Activated effector memory CD4-positive, alpha-beta T cell treated with anti-CD3 and anti-CD28 coated beads, Interleukin-2, amount 50 U/mL, for 16 hours (primary cell): ENCODE measurements at places on chromosomes 1 and 21.

DNA sequence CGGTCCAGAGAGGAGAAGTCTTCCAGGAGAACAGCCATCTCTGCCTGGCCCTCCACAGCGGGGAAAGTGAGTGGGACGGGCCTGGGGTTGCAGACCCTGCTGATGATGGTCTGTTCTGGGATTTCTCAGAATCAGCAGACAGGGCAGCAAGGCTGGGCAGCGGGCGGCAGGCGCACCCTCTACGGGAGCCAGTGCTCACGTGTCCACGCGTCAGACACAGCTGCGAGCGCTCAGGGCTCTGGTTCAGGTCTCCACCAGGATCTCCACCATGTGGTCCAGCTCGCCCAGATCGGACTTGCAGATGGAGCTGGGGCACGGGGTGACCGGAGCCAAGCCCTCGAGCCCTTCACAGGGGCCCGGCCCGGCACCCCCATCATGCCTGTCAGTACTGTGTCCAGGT is 5.5 kb downstream of the CLCA4 start:
- DNase-seq = no peak

DNA sequence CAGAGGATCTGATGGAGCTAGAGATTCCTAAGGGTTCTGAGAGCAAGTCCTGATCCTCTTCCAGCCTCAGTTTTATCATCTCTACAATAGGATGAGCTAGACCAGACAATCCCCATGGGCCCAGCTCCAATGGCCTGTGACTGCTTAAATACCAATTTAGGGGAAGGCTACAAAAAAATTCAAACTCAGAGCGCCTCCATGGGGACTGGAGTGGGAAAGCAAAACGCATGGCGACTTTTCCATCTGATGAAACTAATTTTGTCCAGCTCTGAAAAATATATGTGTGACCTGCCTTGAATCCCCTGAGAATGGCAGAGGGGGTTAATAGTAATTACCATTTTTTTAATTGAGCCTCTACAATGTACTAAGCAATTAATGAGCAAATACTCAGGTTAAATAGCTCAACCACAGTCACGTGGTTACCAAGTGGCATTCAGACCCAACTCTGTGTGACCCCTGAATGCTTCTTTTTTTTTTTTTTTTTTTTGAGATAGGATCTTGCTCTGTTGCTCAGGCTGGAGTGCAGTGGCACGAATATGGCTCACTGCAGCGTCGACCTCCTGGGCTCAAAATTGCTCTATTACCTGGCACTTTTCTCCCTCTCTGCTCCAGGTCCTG is 8.4 kb downstream of the EXTL1 start:
- no peak for DNase-seq

DNA sequence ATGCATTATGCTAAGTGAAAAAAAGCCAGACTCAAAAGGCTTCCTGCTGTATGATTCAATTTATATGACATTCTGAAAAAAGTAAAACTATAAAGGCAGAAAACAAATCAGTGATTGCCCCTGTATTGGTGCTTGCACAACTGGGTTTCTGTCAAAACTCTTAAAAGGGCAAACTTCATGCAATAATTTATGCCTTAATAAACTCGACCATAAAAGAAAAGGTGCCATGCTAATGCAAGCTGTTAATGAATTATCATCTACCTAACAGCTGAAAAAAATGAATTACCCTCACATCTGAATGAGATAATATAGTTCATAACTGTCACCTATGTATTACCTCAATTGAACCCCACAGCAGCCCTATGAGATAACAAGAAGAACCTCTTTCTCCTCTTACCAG is 120.8 kb upstream of the ATP1A1 start:
- no peak for DNase-seq

- DNase-seq = no peak
Measured at GRCh38 chr1:31753707-31754349, 10.3 kb downstream of the ADGRB2 start.

DNA sequence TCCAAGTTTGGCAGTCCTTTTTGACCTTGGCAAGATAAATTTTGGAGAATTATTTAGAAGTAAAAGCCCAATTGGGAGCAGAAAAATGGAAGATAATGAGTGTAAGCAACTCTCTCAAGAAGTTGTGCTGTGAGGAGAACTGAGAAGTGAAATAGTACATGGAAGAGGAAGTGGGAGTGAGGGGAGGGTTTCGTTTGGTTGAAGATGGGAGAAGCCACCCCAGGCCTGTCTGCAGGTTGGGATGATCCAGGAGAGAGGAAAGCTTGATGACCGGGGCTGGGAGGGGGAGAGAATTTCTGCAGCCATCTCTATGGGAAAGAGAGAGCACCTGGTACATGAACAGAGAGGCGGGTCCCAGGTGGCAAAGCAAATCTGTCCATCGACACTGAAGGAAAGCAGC is 8.6 kb upstream of the RCAN1 start:
- DNase-seq = no peak

DNA sequence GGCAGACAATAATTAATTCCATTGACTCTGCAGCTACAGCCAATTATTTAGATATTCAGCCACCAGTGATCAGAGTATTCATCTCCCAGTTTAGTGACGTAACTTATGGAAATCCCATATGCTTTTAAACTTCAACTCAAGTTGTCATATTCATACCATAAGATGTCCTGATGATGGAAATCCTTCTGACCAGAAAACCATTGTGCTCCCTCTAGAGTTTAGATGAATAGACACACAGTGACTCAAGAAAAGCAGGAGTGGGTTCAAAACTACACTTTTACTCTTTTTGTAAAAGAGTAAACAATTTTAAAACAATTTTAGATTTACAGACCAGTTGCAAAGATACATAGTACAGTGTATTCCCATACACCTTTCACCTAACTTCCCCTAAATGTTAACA is 463.7 kb downstream of the KCNT2 start:
- DNase-seq = no peak

DNA sequence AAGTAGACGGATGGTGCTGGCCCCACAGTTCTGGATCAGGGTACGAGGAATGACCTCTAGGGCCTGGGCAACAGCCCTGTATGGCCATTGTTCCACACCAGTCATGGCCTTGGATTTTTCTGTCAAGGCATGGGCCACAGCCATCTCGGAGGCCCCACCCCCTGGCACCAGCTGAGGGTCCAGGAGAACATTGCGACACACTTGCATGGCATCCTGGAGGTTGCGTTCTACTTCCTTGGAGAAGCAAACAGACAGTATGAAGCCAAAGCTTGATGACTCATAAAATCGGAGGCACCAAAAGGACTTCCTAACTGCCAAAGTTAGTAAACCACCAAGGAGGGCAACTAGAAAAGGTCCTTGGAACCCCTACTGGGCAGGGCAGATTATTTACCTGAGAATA is 11.9 kb upstream of the VHLL start:
- DNase-seq = no peak

- DNase-seq = no peak
Measured at GRCh38 chr1:57789936-57790335, 366.1 kb upstream of the DAB1 start.

- DNase-seq = no peak
Measured at GRCh38 chr1:212037900-212038299, 2.4 kb downstream of the DTL start.

DNA sequence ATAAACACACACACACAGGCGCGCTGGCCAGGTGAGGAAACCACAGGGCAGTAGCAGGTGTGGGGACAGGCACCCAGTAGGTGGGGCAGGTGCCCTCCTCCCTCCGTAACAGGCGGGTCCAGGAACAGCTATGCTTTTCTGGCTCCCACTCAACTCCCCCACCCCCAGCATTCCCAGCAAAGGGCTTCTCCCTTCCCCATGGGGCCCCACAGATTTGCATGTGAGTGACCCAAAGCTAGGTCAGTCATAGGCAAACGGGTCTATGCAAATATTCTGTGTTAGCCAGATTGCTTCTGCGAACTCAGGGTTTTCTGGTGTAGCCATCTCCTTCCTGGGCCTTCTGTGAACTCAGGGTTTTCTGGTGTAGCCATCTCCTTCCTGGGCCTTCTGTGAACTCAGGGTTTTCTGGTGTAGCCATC is 114.2 kb downstream of the SIK1 start:
- DNase-seq = no peak

- DNase-seq = no peak
Measured at GRCh38 chr1:214447557-214447871, 103.9 kb downstream of the PTPN14 start.

- peak; percentile 84 for DNase-seq
Measured at GRCh38 chr1:38026592-38027200, 14.2 kb downstream of the UTP11 start.

DNA sequence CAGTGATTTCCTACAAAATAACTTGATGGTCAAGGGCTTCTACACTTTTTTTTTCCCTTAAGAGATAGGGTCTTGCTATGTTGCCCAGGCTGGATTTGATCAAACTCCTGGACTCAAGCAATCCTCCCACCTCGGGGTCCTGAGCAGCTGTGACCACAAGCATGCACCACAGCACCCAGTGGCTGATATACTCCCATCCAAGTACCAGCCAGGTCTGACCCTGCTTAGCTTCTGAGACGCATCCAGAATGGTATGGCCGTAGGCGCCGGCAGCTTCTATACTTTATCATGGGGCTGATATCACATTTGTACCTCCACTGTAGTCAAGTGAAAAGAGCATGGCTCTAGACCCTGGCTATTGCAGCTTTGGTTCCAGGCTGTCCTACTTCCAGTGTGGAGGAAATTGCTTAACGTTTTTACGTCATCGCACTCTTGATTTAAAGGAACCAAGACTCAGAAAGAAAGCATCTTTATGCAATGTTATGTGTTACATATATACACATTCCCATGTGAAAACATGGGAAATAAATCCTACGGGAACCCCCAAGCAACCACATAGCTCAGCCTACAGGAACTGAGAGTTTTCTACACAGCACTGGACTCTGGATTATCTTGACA is 39.5 kb downstream of the PDPN start:
- DNase-seq = no peak

DNA sequence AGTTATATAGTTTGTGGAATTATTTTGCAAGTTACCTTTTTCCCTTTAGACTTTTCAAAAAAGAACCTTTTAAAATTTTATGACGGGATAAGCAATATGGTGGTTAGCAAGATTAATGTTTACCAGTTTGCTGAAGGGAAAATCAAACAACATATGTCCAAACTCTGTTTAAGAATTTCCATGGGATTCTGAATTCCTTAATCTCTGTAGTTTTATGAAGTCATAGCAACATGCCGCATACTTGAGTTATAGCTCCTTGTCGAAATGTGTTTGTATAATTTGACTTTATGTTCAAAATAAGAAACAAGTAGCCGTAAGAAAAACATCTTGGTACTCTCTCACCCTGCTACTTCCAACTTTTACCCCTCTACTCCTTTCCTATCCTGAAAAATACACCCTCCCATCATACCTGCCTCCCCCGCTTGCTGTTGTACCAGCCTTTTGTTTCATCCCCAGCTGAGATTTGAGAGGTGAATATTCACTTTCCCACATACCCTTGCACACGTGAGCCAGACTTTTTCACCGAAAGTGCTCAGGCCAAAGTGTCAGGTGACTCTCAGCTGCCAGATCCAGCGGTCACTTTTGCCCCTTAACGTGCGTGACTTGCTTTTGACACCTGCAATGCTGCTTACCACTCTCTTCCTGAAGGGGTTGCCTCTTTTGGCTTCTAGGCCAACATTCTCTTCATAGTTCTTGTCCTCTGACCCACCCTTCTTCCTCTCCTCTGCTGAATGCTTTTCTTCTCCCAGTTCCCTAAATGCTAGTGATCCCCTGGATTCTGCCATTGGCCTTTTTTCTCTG is 83.5 kb upstream of the ZNF326 start:
- no peak for DNase-seq

- DNase-seq = no peak
Measured at GRCh38 chr1:75600781-75601180, 10.1 kb downstream of the SLC44A5 start.

DNA sequence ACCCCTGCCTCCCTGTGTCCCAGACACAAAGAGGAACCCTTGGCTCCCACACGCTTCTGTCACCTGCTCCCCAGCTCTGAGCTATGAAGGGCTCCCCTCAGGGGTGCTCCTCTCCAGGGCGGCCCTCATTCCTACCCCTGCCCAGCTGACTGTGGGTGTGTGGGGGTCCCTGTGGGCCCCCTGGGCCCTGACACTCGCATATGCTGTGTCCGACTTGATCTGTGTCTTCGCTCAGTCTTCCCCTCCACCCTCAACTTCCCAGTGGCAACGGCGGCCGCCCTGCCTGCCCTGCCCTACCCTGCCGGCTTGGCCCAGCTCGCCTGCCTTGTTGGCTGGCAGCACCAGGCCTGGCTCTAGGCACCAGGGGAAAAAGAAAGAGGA is 1.2 kb downstream of the KCNQ4 start:
- DNase-seq = no peak

DNA sequence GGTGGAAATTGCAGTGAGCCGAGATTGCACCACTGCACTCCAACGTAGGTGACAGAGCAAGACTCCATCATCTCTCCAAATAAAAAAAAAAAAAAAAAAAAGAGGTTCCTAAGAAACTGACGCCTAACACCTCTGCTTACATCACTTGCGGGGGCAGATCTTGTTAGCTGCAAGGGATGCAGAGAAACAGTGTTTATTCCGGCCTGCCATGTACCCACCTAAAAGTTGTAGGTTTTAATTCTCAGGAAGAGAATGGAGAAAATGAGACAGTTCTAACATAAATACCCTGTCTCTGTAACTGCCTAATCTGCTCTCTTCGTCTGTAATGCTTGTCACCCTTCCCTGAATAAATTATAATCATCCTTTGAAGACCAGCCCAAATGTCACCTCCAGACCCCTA is 9.0 kb upstream of the SRSF4 start:
- DNase-seq = no peak

- DNase-seq = no peak
Measured at GRCh38 chr1:175911138-175911537, 167.7 kb upstream of the TNR start.

DNA sequence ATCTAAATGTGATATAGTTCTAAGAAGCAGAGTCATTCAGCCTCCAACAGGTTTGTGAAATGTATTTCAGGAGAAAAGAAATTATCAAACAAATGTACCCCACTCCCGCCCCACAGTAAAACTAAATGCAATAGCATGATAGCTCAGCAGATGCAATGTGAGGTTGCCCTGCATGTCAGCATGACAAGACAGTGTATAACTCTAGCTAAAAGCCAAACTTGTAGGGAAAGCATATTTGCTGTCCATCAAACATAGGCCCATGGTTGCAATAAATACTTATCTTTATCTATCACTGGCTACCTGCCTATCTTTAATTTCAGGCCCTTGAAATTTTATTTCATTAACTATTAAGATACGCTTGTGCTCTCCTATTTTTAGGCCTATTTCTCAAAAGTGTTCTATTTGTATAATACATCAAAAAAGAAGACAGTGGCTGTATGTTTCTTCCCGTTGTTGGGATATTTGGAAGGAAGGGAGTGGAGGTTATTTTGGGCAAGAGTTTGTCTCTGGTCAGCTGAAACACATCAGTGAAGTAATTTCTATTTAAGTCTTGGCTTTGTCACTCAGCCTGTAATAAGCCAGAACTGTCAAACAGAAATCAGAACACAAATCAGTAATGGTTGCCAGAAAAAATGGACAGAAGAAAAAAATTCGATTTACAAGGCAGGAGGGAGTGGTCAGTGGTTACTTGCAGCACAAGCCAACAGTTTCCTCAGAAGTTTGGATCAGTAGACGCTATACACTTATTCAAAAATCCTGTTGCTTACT is 307.4 kb upstream of the ADGRL2 start:
- DNase-seq = no peak

- DNase-seq = peak; percentile 81
Measured at GRCh38 chr21:42439284-42440186, 35.8 kb downstream of the UBASH3A start.
